ENCODE measurements at places on chromosomes 13 and 19.

DNA sequence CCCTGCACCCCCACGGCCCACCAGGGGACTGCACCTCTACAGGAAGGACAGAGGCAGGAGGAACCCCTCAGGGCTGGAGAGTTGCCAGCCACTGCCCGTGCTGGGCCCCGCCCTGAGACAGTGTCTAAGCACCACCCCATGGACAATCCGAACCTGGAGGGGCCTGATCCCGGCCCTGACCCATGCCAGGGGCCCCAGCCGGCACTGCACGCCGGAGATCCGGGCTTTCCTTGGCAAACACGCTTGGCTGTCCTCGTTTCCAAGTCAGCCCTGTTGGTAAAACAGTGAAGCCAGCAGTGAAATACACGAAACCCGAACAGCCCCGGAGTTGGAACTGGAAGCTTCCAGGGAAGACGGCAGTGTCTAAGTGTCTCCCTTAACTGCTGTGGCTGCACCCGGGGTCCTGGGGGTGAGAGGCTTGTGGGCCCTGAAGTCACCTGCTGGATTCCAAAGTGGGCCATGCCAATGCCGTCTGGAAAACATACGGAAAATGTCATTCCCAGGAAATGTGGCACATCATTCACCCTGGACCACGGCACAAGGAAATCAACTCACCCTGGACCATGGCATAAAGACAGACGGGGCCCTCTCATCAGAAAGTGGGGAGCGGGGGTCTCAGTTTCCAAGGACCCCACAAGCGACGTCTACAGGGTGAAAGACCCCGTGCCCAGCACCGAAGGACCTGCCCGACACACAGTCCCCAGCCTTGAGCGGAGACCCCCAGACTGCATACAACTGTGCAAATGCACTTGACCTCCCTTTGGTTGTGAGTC is 30.9 kb downstream of the RASA3 start:
- DNase-seq: no peak

GRCh38 chr19:44807162-44807561 is 1.7 kb upstream of the BCAM start:
- no peak for DNase-seq

- DNase-seq: no peak
Measured at GRCh38 chr19:47315125-47315821, 5.6 kb downstream of the C5AR1 start.

- no peak for DNase-seq
Measured at GRCh38 chr13:26989261-26989956, 182.2 kb downstream of the USP12 start.

DNA sequence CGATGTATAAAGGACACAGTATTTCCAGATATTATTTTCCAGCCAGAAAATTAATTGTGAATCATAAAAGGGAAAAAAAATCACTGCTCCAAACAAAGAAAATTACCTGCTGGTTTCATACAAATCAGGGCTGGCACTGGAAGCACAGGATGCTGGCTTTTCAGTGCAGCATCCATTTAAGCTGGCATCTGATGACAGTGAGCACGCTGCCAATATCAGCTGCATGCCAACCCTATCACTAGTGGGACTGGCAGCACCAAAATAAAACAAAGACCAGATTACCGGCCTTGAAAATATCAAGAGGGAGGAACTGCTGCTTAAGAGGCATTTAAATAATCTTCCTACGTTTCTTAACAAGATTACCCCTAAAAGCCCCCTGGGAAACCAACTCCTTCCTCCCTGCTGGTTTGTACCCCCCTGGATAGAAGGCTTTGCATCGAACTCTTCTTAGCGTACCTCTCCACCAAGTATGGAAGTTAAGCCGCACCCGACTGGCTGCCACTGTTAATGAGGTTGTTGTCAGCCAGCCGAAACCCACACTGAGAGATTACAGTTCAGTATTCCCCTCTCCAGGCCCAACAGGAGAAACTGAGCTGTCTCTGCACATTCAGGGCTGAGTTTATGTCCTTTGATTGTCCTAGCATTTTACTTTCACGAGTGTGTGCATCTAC is 257.8 kb downstream of the EFNB2 start:
- no peak for DNase-seq

DNA sequence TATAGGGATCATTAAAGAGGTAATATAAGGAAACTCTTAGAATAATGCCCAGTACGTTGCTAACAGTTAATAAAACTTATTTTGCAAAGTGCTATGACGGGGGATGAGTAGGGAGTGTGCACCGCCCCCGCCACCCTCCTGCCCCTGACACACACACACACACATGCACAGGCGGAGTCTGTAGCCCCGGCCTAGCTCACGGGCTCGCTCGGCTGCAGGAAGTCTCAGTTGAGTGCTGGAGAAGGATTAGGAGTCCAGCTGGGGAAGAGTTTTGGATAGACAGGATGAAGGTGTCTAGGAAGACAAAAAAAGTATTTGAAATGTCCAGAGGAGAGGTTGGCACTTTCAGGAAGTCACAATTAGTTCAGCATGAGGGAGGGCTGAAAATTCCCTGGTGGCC is 21.5 kb downstream of the GSX1 start:
- no peak for DNase-seq
